Central memory CD4-positive, alpha-beta T cell (primary cell): ENCODE measurements at places on chromosomes 11 and 22.

GRCh38 chr11:8459711-8460399 lies 134.2 kb downstream of the STK33 start:
- DNase-seq: no peak

DNA sequence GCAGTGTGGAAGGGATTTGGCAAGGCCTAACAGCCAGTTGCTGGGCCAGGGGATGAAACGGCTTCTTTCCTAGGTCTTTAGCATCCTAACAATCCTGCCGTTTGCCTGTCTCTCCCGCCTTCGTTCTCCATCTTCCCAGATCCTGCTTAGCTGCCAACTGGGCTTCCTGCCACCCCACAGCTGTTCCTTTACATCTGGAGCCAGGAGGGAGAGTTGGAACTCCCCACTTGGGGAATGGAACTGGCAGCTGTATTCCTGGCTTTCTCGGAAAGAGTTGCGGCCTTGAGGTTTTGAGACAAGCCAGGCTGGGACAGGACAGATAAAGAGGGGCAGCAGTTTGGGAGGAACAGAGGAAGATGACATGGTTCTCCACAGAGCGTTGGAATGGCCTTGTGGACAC lies 59.6 kb downstream of the ST3GAL4 start:
- no peak for DNase-seq

GRCh38 chr11:128022007-128022368 lies 565.4 kb downstream of the ETS1 start:
- DNase-seq: no peak

DNA sequence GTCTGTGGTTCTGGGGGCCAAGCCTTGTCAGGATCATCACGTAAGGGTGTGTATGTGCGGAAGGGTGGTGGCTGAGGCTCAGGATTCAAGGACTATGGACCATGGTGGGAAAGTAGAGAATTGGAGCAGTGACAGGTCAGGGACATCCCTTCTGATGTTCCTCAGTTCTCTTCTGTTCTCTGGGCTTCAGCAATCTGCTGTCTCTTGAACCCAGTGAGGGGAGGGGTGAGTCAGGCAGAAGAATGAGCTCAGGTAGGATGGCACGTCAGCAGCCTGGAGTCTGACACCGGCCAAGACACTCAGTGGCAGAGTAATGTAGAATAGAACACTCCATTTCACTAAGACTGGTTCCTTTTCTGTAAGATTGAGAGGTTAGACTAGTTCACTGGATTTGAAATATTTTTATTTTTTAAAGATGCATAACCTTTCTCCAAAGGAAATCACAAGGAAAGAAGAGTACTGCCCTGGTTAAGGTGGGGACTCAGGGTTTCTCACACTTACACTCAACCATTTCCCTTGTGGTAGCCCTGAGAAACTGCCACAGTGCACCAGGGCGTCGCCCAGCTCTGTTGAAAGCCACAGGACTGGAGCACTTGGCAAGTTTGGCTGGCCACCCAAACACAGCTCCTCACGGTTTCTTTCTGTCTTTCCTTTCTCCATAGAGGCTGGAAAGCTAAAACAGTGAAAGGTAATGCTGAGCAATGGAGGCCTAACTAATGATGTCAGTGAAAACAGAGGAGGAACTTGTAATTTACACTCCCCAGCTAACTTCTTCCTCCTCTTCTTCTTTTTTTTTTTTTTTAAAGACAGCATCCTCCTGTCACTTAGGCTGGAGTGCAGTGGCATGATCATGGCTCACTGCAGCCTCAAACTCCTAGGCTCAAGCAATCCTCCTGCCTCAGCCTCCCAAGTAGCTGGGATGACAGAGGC lies 23.1 kb upstream of the MICAL2 start:
- DNase-seq: peak; percentile 35

GRCh38 chr11:127074151-127074761 lies 73.7 kb upstream of the KIRREL3 start:
- no peak for DNase-seq

- no peak for DNase-seq
Observed at GRCh38 chr22:18111759-18112330, 1.2 kb downstream of the TUBA8 start.
